ENCODE measurements at places on chromosomes 11 and 22.

DNA sequence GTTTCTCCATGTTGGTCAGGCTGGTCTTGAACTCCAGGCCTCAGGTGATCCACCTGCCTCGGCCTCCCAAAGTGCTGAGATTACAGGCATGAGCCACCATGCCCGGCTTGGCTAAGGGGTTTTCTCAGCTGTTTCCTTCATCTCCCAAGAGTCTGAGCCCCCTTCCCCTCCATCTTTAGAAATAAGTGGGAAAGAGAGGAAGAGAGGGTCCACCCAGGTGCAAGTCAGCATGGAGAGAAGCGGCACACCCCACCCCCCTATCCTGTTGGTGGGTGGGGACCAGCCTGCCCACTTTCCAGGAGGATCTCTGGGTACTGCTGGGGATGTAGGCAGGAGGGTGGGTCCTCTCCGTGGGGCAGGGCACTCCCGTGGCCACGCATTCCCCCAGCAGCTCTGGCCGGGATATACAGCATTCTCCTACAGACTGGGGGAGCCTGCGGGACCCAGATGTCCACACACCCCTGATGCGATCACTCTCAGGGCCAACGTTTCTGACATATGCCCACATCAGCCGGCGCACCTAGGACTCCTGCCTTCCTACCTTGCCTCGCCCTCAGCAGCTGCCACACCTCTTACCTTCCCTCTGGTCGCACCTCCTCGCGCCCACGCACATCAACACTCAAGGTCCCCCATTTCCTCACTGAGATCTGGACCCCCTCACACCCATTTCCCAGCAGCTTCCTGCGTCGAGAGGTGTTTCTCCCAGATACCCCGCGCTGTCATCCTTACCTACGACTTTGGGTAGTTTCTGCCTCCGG, 8.9 kb downstream of the SCARF2 start:
- DNase-seq, result no peak

DNA sequence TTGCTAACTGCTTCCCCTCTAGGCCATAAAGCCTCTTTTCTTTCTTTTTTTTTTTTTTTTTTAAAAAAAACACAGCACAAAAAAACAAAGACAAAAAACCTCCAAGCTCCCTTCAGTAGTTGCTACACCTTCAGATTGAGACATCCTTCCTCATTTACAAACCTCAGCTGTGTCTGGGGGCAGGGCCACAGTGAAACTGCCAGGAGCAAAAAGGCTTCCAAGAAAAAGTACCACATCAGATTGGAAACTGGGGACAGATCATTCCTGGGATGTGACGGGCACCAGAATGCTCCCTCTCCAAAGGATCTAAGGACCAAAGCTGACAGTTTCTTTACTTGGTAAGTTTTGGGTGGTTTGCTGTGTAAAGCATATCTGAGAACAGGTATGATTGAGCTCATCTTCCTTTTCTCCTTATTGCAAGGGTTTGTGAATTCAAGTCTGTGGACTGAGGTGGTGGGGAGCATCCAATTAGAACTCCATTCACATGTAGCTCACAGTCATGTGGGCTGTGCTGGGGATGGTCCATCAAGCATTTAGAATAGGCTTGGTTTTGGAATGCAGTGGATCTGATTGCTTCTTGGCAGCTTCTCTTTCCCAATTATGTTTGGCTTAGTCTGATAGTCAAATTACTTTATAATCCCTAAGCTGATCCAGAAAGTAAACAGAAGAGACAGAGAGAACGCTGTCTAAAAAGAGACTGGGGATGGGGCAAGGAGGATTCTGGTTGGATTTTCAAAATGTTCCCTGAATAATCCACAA, 705 bp downstream of the BBOX1 start:
- DNase-seq, result no peak

- no peak for DNase-seq
Measured at GRCh38 chr11:132421555-132421954, 1051.1 kb downstream of the NTM start.

- peak; percentile 60 for DNase-seq
Measured at GRCh38 chr22:23219822-23220484, 39.6 kb downstream of the BCR start.
